ENCODE measurements at places on chromosomes 16 and 17. TPM values are rescaled to one million over a fixed set of nuclear protein-coding genes. Genes with fewer than 3 reads are reported as not detected.

CLDN6 gene
- not detected for total RNA-seq

KATNB1 gene
- 36.3 TPM for total RNA-seq

WFDC1 gene
- total RNA-seq = not detected

TMEM231 gene
- total RNA-seq = 2.1 TPM

ODAD4 gene
- 0.97 TPM for total RNA-seq

KLHL10 gene
- not detected for total RNA-seq

MEOX1 gene
- total RNA-seq = 6.9 TPM

KRTAP4-2 gene
- not detected for total RNA-seq

NHERF2 gene
- 1.4 TPM for total RNA-seq

VAT1L gene
- total RNA-seq = not detected

HSD11B2 gene
- total RNA-seq = not detected

CCDC154 gene
- 2.1 TPM for total RNA-seq

KRTAP2-2 gene
- not detected for total RNA-seq

All from activated CD8-positive, alpha-beta T cell treated with anti-CD3 and anti-CD28 coated beads, Interleukin-2, amount 10 ng/mL, durations not matched to agents 7 days and 5 days (primary cell).